Naive B cell (primary cell): ENCODE measurements at places on chromosomes 2 and 18. TPM values are rescaled to one million over a fixed set of nuclear protein-coding genes. Genes with fewer than 3 reads are reported as not detected.

HK2 gene
- 7.4 TPM for polyA plus RNA-seq

DNAH6 gene
- not detected for polyA plus RNA-seq

GREB1L gene
- polyA plus RNA-seq, result 0.25 TPM

DNA sequence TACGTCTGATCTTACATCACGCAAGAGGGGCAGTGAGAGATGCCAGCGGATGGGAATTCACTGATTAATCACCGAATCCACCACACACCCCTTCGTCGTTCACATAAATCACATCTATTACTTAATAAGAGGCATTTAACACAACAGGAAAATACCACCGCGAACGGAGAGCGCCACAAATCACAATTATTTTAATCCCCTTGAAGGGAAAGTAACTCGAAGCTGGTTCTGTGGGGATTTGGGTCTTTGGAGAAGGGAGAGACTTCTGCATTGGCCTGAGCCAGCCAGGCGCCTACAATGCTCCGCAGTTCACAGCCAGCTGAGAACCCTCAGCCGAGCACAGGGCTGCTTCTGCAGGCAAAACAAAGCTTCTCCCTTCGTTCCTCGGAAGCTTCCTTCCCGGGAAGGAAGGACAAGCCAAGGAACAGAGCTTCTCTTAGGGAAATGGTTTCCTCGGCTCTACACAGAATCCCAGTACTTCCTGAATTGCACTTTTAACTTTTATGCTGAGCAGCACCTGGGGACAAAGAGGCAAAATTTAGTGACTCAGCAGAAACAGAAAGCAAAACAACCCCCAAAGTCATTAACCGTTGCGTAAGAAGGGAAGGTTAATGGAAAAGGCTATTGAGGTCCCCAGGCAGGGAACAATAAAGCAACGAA, at the start of gene LRP1B:
TSS of gene LRP1B (minus strand) at position 7 of the 660 bp plus-strand sequence. CDS start 287 bp downstream, outside the sequence.
- no peak for DNase-seq

GRCh38 chr2:129347486-129348217, 631.8 kb upstream of the RAB6C start:
- no peak for DNase-seq

- DNase-seq, result no peak
Measured at GRCh38 chr2:195447323-195447975, 209.6 kb upstream of the SLC39A10 start.

GRCh38 chr2:33123216-33123615, 176.5 kb downstream of the LTBP1 start:
- no peak for DNase-seq

GRCh38 chr2:177868806-177869205, 203.8 kb downstream of the PDE11A start:
- no peak for DNase-seq

DNA sequence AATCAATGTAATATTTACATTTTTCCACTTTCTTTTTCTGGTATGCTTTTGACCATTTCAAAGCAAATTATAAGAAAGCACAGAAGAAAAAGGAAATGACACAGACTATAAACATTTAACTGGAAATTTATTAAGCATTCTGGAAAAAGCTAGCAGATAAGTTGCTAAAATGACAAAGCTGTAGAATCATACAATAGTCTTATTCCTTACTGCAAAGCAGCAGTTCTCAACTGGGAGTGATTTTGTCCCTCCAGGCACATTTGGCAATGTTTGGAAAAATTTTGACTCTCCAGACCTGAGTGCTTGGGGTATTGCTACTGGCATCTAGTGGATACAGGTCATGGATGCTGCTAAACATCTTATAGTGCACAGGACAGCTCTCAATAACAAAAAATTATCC, 75.1 kb downstream of the MBD5 start:
- no peak for DNase-seq

DNA sequence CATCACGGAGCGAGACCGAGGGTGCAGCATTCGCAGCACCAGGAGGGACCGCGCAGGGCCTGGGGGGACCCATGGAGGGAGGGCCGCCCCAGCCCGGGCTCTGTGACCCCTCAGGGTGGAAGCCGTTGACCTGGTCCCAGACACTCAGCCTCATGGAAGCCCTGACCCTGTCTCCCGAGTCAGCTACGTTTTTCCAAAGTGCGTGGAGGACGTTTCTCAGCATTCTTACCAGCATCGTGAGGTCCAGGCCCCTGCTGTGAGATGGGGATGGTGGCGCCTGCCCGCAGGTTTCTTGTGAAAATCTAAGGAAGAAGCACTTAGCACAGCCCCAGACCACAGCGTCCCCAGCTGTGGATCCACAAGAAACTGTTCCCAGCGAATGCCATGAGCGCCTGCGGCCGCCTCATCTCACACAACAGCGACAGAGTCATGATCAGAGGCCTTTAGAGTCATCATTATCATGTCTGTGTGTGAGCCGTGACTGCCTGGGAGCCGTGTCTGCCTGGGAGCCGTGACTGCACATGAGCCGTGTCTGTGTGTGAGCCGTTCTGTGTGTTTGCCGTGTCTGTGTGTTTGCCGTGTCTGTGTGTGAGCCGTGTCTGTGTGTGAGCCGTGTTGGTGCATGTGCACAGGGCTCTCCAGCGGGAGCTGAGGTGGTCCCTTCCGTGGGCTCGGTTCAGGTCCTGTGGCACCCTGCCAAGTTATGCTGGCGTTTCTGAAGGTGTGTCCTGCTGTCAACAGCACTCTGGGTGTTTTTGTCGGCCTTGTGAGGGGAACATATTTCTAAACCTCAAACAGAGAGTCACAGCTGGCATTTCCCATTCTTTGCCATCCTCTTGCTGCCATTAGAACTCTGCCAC, 49.2 kb upstream of the KCNG2 start:
- DNase-seq, result no peak
